ENCODE measurements at places on chromosomes 6 and 20.

DNA sequence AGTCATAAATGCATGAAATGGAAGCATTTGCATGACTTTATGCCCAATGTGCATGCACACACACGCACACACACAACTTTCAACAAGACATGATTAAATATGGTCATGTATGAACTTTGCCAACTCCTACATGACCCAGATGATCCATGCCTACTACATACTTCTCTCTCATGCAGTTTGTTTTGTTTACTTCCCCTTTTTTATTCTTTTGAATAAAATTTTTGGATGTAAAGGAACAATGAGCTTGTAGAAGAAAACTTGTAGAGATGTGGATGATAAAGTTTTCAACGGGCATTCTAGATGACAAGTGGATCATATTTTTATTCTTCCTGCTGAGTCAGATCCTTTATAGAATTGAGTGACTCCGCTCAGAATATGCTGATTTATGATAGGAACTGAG is 50.8 kb upstream of the AIG1 start:
- H3K36me3 ChIP-seq = no peaks in the 10 kb centered on the region
- H3K27ac ChIP-seq = no peak overlapping the region
- no peaks in the 10 kb centered on the region for H3K4me1 ChIP-seq
- DNase-seq = no peak

DNA sequence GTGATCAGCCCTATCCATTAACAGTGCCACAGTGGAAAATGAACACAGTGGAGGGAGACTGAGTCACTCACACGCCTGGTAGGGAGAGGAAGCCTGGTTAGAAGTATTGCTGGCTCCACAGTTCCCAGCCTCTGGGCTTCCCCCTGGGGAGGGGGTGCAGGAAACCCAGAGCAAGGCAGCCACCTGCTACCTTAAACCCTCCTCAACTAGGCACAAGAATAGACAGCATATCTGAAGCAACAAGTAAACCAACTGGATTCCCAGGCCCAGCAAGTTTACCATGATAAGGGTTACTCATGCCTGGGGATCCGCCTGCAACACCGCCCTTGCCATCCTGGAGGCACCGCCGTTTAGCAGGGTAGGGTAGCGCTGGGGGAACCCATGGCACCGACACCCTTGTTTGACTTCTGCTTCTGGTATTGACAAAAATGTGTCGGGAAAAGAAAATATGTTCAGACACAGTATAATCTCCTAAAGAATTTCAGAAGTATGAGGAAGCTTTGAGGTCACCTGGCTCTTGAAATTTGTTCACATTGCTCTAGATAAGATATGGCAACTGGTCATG is 38.3 kb downstream of the SLC22A23 start:
- no peak overlapping the region for H3K4me3 ChIP-seq

GRCh38 chr20:51339721-51340450 is 202.6 kb downstream of the NFATC2 start:
- no peak overlapping the region for H3K27ac ChIP-seq
- H3K36me3 ChIP-seq = no peaks in the 10 kb centered on the region
- no peak overlapping the region for H3K4me3 ChIP-seq
- H3K27me3 ChIP-seq = peaks cover 16% of the 10 kb centered on the region

DNA sequence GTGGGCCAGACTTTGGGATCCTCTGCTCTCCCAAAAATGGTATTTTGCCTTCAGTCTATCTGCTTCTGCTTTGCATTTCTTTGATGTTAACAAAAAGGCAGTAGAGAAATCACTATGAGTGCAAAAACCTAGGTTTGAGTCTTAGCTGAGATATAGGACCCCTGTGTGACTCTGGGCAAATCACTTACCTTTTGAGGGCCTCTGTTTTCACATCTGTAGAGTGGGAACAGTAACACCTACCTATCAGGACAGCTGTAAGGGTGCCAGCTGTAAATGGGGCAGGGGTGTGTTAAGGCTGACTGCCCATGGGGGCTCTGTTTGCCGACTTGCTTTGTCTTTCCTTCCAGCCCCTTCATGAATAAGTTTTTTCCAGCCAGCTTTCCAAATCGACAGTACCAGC is 30.4 kb downstream of the HM13 start:
- peaks cover 10% of the 10 kb centered on the region for H3K4me1 ChIP-seq
- peaks cover 60% of the 10 kb centered on the region for H3K36me3 ChIP-seq
- H3K27ac ChIP-seq = no peak overlapping the region
- no peak for DNase-seq
- no peak overlapping the region for H3K4me3 ChIP-seq
- no peaks in the 10 kb centered on the region for H3K27me3 ChIP-seq

DNA sequence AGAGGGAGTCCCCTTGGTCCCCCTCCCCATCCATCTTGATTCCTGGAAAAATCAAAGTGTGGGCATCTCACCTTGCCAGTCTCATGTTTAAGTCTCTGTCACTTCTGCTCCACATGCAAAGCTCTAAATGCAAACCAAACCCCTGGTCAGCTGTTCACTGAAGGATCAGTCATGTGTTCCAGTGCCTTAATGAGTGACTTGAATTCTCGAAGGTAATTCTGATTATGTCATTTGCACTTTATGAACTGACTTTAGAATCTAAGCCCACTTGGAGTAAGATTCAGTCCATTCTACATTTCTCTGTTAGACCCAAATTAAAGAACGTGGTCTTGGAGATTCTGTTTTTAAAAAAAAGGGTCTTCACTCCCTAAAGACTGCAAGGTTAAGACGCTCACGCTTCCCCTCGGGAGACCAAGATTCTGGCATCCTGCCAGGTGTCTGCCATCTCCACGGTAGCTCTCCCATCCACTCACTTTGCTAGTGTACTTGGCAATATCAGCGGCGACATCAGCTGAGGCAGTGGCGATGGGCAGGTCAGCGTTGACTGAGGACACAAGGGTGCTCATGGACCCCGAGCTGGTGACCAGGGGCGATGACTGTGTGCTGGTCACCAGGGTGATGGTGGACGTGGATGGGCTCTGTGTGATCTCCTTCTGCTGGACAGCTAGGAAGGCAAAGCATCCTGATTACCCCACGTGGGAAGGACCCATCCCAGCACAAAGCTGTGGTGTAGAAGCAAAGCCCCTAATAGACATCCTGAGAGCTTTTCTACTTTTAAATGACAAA is 120.5 kb downstream of the ZMYND8 start:
- H3K4me3 ChIP-seq = no peak overlapping the region
- no peak for DNase-seq
- H3K4me1 ChIP-seq = peaks cover 2% of the 10 kb centered on the region
- peak overlapping the region; percentile 79 for H3K27ac ChIP-seq
- H3K36me3 ChIP-seq = peaks cover 83% of the 10 kb centered on the region

- H3K27ac ChIP-seq = no peak overlapping the region
- H3K27me3 ChIP-seq = peaks cover 3% of the 10 kb centered on the region
- H3K36me3 ChIP-seq = no peaks in the 10 kb centered on the region
- H3K4me1 ChIP-seq = peaks cover 40% of the 10 kb centered on the region
Measured at GRCh38 chr6:100883347-100883746, 2.2 kb upstream of the ASCC3 start.

DNA sequence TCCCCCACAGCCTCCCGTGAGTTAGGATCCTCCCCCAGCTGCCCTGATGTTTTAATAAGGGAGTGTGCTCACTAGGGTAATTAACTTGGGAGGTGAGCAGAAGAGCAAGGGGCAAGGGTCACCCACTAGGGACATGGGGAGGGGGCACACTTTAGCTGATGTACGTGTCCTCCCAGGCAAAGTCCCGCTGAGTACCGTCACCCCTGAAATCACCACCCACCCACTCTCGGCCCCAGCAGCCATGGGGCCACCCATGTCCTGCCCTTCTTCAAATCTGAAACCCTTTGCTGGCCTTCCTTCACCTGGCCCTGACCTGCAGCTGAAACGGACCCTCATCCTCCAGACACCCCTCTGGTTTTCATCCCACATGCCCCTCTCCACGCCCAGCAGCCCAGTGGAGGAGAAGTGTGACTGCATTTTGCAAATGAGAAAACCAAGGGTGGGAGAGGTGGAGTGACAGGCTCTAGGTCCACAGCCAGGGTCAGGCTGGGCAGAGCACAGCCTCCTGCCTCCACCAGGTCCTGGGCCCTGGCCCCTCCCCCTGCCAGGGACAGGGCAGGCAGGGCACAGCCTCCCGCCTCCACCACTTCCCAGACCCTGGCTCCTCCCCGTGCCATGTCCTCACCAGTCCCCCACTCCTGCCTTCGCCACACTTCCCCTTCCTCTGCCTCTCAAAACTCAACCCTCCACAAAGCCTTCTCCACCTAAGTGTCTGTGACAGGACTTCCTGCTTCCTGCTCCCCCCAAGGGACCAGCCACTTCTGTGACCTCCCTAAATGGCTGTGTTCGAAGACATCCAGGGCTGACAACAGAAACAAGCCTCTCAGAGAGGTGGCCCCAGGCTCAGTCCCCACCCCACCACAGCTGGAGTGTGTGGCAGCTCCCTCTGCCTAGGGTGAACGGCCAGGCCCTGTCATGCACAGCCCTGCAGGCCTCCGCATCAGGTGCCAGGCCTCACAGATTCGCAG is 15.1 kb downstream of the ACSS1 start:
- DNase-seq = peak; percentile 61
- peak overlapping the region; percentile 87 for H3K4me3 ChIP-seq
- peaks cover 16% of the 10 kb centered on the region for H3K4me1 ChIP-seq
- peak overlapping the region; percentile 95 for H3K27ac ChIP-seq
- H3K27me3 ChIP-seq = no peaks in the 10 kb centered on the region
- peaks cover 21% of the 10 kb centered on the region for H3K36me3 ChIP-seq

DNA sequence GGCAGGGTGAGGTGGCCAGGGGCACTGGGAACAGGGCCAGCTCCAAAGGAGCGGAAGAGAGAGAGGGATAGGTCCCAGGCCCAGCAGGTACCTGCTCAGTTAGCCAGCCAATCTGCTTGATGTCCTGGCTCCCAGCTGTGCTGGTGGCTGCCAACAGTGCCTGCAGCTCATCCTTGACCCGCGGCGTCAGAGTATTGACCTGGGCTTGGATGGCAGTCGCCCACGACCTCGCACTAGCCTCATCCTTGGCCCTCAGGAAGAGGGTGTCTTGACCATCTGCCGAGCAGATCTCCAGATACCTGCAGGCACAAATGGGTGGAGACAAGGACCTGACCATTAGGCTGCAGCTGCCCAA is 11.1 kb upstream of the CDK5RAP1 start:
- no peak for DNase-seq
- H3K36me3 ChIP-seq = peaks cover 7% of the 10 kb centered on the region
- no peaks in the 10 kb centered on the region for H3K27me3 ChIP-seq
- H3K4me3 ChIP-seq = no peak overlapping the region
- no peak overlapping the region for H3K27ac ChIP-seq
- peaks cover 2% of the 10 kb centered on the region for H3K4me1 ChIP-seq

- no peaks in the 10 kb centered on the region for H3K4me1 ChIP-seq
- peak; percentile 53 for DNase-seq
- H3K36me3 ChIP-seq = no peaks in the 10 kb centered on the region
- no peak overlapping the region for H3K27ac ChIP-seq
- H3K4me3 ChIP-seq = no peak overlapping the region
- H3K27me3 ChIP-seq = no peaks in the 10 kb centered on the region
Measured at GRCh38 chr6:42532038-42532669, 31.7 kb upstream of the UBR2 start.

DNA sequence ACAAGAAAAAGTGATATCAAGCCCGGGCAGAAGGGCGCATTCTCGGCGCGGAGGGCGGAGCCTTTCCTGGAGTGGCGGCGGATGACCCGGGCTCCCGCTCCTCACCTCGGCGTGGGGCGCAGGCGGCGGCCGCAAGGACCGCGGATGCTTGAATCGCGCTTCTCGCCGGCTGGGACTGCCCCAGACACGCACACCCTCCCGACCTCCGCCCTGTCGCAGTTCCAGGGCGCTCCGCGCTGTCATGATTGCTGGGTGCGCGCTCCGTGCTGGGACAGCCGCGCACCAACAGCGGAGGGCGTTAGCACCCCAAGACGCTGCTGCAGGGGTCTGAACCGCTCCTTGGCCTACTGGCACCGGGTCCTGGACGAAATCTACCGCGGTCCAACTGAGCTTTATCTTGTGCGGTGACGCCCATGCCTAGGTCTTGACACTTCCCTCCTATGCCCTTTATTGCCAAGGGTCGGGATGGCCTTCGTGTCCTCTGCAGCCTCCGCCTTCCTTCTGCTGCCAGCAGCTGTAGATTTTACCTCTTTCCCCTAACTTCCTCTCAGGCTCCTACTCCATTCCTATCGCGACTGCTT is 43.3 kb downstream of the IRAK1BP1 start:
- H3K27me3 ChIP-seq = peaks cover 28% of the 10 kb centered on the region
- H3K27ac ChIP-seq = no peak overlapping the region
- no peak for DNase-seq
- H3K4me3 ChIP-seq = peak overlapping the region; percentile 51

DNA sequence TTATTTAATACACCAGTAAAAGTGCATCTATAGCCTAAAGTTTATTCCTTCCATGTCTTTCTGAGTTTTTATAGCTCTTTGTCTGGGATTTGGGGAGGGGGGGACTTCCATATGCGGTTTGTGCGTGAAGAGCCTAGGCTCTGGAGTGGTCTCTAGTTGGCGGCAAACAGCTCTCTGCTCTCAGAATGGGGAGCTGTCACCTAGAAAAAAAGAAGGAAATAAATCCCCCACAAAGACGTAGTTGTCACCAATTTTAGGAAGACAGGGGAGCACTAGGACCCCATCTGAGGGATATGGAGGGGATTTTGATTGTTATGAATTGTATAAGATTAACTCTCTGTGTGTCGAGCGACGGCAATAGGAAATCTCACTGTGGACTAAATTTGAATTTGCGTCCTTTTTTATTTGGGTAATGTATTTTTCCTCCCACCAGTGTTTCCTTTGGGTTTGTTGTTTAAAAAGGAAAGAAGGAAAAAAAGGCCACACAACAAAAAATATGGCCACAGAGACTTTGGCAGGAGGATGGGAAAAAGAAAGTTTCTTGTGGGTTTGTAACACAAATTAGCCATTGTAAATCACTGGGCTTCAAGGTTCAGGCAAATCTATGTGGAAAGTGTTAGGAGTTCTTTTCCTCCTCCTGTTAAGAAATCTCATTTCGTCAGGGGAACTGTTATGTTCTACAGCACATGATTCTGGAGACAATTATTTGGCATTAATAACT is 7.4 kb downstream of the POU3F2 start:
- peaks cover 100% of the 10 kb centered on the region for H3K27me3 ChIP-seq
- no peak overlapping the region for H3K27ac ChIP-seq
- DNase-seq = no peak
- peaks cover 4% of the 10 kb centered on the region for H3K36me3 ChIP-seq
- peaks cover 20% of the 10 kb centered on the region for H3K4me1 ChIP-seq
- no peak overlapping the region for H3K4me3 ChIP-seq

DNA sequence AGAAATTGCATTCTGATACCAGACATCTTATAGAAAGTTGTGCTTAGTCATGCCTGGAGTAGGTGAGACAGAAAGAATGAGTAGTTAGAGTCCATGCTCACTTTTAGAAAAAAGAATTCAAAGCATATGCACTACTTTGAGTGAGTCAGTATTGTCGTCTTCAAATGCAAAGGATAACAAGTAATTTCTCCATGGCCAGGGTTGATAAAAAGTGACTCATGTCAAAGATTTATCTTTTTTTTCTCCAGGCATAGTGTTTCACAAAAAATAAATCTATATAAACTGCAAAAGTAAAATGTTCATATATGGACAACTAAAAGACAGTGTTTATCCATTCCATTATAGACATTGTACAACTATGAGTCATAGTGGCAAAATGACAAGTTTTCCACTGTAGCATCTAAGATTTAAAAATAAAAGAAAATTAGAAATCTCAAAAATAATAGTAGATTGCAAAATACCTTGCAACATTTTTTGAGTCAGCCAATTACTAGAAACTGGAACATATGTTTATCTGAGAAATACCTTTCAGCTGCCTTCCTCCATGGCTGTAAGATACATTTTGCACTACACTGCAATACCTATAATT is 329.6 kb downstream of the GRIK2 start:
- no peaks in the 10 kb centered on the region for H3K36me3 ChIP-seq
- H3K4me1 ChIP-seq = no peaks in the 10 kb centered on the region
- no peaks in the 10 kb centered on the region for H3K27me3 ChIP-seq
- H3K27ac ChIP-seq = no peak overlapping the region
- DNase-seq = no peak
- no peak overlapping the region for H3K4me3 ChIP-seq

All from naive thymus-derived CD8-positive, alpha-beta T cell (primary cell).